ENCODE measurements at places on chromosomes 2 and 18.

DNA sequence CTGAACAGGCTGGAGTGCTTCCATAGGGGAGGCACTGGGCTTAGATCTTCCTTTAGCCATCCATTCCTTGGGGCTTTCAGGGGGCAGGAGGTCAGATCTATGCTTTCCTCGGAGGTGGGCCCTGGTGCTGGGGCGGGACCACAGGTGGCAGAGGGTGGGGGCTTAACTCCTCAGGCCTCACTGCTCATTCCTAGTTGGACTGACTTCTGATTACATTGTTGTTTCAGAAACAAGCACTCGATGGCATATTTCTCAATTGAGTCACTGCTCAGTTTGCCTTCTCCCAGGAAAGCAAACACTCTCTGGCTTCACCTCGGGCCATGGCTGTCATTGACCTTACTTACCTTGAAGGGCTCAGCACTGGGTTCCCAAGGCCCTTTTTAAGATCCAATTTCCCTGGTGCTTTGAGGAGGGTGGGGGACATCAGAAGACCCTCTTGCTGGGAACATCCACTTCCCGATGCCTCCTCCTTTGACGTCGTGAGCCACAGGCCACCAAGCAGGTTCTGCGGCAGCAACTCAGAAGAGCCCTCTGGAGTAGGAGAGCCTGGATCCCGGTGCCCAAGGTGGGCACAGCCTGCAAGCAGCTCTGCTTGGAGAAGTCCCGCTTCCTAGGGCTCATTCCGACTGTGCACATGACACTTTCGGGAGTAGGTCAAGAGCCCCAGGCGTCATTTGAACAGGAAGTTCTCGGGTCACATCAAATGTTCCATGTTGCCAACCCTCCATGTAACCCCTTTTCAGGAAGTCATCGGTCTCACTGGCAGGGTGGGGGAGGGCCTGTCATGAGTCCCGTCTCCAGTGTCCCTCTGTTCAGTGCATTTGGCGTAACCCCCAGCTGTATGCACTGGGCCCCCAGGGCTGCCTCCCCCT, 40.6 kb downstream of the SDC1 start:
- DNase-seq = no peak

GRCh38 chr2:233473386-233473791, 93.2 kb downstream of the USP40 start:
- DNase-seq = no peak

DNA sequence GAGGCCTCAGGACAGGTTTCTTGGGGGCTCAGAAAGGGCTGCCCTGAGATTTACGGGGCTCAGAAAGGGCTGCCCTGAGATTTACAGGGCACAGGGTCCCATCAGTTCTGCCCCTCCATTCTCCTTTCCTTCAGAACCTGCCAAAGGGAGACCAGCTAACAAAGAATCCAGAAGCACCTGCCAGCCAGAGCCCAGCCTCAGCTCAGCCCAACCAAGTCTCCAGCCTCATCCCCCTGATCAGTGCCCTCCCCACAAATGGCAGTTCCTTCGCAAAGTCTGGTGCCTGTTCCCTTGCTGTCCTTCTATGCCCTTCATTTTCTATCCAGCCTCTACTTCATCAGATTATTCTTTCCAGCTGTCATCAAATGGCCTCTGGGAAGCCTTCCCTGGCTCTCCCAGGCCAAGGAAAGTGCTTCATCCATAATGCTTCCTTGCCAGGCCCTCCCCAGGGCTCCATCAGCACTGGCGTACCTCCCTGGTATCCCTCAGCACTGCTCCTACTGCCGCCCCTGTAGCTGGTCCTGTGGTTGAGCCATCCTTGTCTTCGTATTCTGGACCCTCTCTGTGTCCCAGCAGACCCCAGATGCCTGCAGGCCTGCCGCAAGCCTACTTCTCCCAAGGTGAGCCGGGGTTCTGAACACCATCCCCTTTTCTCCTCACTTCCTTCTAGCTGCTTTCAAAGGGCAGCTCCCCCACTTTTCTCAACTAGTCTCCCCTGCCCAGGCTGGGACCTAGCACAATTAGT, 96.2 kb upstream of the EPAS1 start:
- no peak for DNase-seq

DNA sequence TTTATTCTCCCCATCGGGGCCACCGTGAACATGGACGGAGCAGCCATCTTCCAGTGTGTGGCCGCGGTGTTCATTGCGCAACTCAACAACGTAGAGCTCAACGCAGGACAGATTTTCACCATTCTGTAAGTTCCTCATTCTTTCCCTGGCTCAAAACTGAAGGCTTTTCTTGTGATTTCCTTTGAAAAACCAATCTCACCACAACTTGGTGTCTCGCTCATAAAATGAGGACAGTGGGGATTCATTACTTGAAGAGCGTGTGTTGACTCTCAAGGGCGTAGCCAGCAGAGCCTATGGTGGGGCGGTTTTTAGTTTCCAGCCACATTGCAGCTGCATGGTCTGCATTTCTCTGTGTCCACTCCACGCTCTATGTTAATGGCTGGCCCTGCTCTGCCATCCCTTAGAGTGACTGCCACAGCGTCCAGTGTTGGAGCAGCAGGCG, 29.0 kb downstream of the SLC1A4 start:
- DNase-seq = no peak

DNA sequence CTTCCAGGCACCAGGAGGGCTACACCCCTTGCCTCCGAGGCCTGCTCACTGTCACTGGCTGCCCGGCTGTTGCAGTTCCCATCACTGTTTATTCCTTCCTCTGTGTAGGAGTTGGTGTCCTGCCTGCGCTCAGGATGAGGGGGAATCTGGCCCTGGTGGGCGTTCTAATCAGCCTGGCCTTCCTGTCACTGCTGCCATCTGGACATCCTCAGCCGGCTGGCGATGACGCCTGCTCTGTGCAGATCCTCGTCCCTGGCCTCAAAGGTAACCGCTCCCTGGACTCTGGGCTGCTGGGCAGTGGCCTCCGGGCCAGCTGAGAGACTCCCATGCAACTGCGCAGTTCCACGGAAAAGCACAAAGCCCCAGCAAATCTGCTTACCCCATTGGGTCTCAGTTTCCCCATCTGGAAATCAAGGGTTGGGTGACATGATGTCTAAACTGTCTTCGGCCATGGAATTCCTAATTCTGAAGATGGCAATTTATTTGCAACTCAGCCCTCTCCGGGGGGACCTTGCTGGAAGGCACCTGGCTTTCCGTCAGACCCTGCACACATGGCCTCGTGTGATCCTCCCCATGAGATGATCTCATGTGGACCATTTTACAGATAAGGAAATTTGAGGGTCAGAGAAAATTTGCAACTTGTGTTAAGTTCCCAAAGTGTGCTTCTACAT, 9.4 kb downstream of the COLEC11 start:
- DNase-seq = no peak

DNA sequence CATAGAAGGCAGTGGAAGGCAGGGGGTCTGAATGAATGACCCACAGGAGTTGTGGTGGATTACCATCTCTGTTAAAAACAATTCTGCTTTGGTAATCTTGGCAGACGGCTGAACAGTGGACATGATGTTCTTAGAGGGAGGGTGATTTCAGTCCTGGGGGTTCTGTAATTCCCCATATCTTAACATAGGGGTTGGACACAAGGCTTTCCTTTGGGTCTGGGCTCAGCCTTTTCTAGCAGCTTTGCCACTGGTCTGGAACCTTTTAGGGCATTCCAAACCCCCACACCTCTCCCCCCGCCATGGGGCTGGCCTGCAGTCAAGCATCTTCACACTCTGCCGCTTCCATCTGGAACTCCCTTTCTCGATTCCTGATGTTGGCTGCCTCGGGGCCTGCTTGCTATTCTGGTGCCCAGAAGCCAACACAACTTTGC, 50.3 kb downstream of the RPL37A start:
- DNase-seq = no peak

DNA sequence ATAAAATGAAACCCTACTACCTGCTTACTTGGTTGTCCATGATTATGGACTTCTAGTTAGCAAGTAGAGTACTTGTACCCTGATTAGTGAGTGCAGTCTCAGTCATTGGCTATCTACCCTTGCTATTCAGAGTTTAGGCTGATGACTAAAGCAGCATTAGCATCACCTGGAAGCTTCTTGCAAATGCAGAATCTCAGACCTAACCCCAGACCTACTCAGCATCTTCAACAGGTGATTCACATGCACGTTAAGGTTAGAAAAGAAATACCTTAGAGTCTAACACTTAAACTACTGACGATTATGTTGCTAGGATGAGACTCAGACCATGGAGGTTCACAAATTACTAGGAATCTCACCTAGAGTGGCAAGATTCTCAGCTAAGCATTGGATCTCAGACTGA, 399.9 kb upstream of the FANCL start:
- DNase-seq = no peak

DNA sequence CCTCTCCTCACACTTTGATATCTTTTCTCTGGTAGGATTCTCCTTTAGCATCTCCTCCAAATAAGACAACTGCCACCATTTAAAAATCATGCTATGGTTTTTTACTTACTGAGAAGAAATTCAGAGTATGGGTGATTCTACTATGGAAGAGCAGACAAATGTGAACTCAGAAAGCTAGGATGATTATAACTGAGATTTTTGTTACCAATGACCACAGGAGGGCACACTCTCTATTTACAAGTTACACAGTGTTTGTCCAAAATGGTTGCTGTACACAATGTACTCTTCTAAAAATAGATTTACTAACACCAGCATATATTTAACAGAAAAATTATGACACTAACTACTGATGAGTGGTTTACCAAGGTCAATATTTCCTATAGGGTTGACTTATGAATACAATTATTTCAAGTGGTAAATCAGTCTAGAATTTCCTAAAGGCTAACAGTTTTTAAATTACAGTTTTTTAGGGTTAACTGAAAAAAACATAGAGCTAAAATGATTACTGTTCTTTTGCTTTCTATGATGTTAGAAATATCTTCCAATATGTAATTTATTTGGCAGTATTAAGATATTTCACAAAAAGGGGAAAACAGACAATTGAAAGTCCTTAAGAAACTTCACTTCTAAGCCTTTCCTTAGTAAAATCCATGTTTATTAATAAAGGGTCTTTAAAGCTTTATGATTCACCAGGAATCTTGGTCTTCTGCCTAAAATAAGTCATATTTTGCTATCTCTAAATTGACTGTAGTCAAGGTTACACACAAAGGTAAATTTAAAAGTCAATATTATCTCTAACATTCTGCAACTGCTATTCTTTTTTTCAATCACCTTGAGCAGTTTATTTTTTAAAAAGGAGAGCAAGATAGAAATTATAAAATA, 57.2 kb downstream of the MAP4K3 start:
- no peak for DNase-seq

- no peak for DNase-seq
These were observed 96.5 kb downstream of the MYT1L start for GRCh38 chr2:2234398-2235195.

DNA sequence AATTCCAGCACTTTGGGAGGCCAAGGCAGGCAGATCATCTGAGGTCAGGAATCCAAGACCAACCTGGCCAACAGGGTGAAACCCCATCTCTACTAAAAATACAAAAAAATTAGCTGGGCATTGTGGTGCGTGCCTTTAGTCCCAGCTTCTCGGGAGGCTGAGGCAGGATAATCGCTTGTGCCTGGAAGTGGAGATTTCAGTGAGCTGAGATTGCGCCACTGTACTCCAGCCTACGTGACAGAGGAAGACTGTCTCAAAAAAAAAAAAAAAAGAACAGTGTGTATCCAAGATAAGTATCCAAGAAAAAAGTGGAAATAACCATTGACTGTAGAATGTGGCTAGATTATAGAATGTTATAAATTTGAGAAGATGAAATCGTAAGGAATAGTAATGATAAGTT, 142.1 kb downstream of the FAM124B start:
- DNase-seq = no peak

DNA sequence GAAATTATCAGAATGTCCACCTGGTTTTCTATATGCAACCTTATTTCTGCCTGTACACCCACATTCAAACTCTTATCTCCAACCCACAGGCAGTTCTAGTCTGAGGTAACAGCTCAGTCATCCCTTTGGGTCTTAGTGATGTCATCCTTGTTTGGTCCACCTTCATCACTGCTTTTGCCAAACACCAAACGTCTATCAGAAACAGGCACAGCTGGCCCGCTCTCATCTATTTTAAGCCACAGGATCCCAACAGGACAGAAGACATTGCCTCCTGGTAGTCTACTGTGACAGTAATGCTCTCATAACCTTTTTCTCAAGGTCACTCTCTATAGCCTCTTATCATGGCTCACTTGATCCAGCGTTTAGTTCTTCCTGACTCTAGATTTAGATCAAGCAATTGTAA, 99.0 kb upstream of the CHAC2 start:
- DNase-seq = no peak

DNA sequence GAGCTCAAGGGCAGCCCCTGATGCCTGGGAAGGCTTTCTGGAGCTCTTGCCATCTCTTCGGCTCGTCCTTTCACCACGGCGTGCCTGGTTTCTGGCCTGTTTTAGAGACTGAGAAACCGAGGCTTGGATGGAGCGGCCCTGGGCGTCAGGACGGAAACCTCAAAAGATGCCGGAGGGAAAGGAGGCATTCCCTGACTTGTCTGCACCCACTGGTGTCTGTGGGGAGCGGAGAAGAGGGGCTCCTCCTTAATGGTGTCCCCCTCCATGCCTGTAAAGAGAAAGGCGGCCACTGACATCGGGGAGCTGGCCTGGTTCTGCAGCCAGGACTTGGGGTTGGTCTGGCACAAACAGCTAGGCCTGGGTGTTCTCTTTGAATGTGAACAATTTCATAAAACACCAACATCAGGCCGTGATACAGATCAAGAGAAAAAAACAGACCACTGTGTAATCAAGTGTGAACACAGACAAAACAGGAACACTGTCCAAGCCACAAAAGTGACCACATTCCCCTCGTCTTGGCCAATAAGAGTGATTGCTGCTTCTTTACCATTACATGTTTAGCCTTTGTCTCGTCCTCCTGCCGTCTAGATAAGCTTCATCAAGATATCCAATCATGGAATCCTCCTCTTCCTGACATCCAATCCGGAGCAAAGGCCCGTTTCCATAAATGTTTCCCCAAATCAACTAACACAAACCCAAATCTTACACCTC, 633 bp upstream of the ILKAP start:
- DNase-seq = no peak

DNA sequence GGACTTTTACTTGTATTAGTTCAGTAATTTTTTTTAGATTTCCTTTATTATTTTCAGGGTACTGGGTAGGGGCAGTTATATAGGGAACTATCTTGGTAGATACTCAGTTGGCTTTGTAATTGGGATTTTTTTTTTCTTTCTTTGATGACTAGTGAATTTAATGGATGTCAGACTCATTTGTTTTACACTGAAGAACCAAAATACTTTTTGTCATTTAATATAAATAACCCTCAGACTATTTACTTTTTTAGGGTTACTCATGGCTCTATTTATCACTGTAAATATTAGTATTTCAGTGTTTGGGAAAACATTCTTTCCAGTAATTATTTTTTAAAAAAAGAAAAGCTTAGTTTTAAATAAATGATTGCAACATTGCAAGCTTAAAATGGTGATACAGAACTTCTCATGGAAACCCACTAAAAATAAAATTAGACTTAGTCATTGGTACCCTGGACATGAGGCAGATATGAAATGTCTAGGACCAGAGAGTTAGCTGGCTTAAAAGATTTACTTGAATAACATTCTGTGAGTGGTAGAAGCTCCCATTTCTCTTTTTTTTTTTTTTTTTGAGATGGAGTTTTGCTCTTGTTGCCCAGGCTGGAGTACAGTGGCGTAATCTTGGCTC, 74.4 kb upstream of the CYP20A1 start:
- DNase-seq = no peak
